ENCODE measurements at places on chromosomes 12 and 14. TPM values are rescaled to one million over a fixed set of nuclear protein-coding genes. Genes with fewer than 3 reads are reported as not detected.

DNA sequence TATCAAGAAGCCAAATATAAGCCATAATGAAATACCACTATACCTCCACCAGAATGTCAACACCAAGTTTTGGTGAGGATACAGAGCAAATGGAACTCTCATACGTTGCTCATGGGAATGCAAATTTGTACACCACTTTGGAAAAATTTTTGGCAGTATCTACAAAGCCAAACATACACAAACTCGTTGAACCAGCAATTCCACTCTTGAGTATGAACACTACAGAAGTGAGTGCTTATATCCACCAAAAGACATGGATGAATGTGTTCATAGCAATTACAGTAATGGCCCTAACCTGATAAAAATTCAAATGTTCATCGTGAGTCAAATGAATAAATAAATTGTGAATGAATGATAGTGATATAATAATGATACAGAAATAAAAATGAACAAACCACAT, 24.8 kb downstream of the C12orf71 start:
- no peak overlapping the region for H3K4me3 ChIP-seq
- H3K27ac ChIP-seq = no peak overlapping the region
- H3K27me3 ChIP-seq = no peaks in the 10 kb centered on the region

- DNase-seq = no peak
- H3K27ac ChIP-seq = no peak overlapping the region
- no peaks in the 10 kb centered on the region for H3K4me1 ChIP-seq
- no peaks in the 10 kb centered on the region for H3K27me3 ChIP-seq
These were observed 84.3 kb upstream of the ANO2 start for GRCh38 chr12:6029401-6029800.

DNA sequence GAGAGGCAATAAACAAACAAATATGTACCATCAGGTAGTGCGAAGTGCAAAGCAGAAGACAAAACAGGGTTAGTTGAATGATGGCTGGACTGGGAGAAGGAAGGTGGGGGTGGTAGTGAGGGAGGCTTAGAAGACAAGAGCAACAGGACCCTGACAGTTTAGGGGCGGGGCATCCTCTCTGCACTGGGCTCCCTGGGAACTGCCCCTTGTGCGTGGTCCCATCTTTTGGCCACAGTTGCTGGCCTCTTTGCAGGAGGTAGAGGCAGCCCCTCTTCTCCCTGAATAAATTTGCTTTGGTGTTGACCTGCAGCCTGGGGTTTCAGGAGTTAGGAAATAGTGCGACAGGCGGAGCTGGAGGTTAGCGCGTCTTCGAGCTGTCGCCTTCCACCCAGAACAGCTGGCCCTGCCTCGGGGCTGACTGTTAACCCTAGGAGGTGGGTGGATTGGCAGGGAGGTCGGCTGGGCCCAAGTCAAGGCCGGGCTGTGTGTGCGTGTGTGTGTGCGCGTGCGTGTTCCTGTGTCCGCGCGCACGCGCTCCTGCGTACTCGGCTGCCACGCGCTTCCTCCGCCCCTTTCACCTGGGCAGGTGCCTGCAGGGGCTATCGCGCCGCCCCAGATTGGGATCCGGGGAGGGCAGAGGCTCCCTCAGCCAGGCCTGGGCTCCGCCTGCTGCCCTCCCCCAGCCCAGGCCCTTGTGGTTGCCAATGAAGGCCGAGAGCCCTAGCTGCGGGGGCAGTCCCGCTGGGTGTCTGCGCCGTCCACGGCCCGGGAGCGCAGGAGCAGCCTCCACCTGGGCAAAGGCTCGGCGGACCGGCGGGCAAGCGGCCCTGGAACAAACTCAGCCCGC, 180.8 kb downstream of the ADCK1 start:
- H3K4me1 ChIP-seq = no peaks in the 10 kb centered on the region
- no peak overlapping the region for H3K27ac ChIP-seq
- peak overlapping the region; percentile 34 for H3K4me3 ChIP-seq
- H3K36me3 ChIP-seq = no peaks in the 10 kb centered on the region
- no peaks in the 10 kb centered on the region for H3K27me3 ChIP-seq

- DNase-seq = no peak
- no peak overlapping the region for H3K4me3 ChIP-seq
- no peaks in the 10 kb centered on the region for H3K36me3 ChIP-seq
- no peaks in the 10 kb centered on the region for H3K27me3 ChIP-seq
These were observed 99.1 kb upstream of the NAP1L1 start for GRCh38 chr12:76183459-76184186.

DNA sequence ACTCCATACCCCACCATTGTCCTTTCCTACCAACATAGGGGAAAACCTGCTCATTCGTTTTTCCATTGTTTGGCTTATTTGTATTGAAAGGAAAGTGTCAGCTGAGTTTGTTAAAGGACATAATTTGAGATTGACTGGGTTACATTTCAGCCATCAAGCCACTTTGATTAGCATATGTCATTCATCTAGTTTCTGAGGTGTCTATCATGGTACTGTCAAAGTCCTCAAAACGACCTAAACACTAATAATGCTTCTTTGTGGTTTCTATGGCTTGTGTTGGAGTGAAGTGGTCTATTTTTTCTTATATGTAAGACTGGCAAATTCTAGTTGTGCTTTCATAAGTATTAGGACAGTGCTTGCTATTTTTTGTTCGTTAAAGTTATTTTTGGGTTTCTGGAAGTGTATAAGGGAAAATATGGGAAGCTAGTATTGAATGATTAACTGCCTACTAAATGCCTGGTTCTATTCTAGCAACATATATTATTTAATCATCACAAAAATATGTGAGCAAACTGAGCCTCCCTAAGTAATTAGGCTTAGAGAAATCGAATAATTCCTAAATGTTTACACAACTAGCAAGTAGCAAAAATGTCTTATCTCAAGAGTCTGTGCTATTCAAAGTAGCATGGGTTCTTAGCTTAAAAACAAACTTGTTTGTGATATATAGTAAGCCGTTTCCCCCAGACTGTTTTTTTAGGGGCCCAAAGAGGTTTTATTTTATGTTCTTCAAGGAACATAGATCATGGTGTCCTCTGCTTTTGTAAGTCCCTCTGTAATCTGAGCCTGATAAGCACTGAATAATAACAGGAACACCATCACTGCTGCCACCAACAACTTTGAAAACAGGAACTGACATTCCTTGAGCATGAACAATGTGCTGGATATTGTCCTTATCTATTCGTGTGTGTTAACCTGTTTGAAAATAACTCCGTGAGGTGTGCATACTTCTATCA, 67.1 kb downstream of the DERA start:
- no peaks in the 10 kb centered on the region for H3K27me3 ChIP-seq
- H3K36me3 ChIP-seq = no peaks in the 10 kb centered on the region
- no peak overlapping the region for H3K27ac ChIP-seq
- H3K4me3 ChIP-seq = no peak overlapping the region
- H3K4me1 ChIP-seq = no peaks in the 10 kb centered on the region
- DNase-seq = no peak

DNA sequence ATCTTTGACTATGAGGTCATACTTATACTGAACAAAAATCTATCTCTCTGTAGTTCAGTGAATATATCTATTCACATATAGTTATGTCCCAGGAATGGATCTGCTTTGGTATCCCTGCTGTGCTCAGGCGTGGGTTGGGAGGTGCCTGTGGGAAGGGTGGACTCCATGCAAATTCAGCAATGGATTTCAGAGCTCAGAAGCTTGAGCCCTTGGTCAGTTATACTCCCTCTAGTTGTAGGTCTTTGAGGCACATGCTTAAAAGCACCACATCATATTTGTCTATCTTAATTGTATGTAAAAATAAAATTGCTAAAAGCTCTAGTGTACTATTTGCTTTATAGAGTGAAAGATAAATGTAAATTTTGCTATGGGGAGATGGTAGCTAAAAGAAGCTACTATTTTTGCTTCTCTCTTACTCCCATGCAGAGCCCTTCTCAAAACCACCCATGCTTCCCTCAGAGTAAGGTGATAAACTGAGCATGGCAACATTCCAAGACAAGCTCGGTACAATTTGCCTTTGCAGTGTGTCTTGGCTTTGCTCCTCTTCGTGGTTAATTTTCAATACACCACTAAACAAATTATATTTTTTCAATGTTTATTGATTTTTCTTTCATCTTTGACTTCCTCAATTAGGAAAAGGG, 54.9 kb downstream of the SLC16A7 start:
- H3K4me1 ChIP-seq = no peaks in the 10 kb centered on the region
- H3K4me3 ChIP-seq = no peak overlapping the region
- no peak for DNase-seq
- no peaks in the 10 kb centered on the region for H3K36me3 ChIP-seq
- H3K27me3 ChIP-seq = no peaks in the 10 kb centered on the region
- H3K27ac ChIP-seq = no peak overlapping the region

- H3K27ac ChIP-seq = no peak overlapping the region
- H3K36me3 ChIP-seq = no peaks in the 10 kb centered on the region
These were observed 13.1 kb downstream of the KRT83 start for GRCh38 chr12:52307836-52308805.

GRCh38 chr12:119842380-119842779, 34.7 kb downstream of the CIT start:
- no peak overlapping the region for H3K27ac ChIP-seq
- H3K27me3 ChIP-seq = no peaks in the 10 kb centered on the region
- no peaks in the 10 kb centered on the region for H3K36me3 ChIP-seq

GRCh38 chr12:1054117-1054870, 63.3 kb downstream of the ERC1 start:
- H3K4me1 ChIP-seq = peaks cover 9% of the 10 kb centered on the region
- DNase-seq = peak; percentile 60
- peak overlapping the region; percentile 18 for H3K27ac ChIP-seq
- no peak overlapping the region for H3K4me3 ChIP-seq
- no peaks in the 10 kb centered on the region for H3K36me3 ChIP-seq

- H3K36me3 ChIP-seq = no peaks in the 10 kb centered on the region
- no peaks in the 10 kb centered on the region for H3K27me3 ChIP-seq
- no peak overlapping the region for H3K27ac ChIP-seq
- H3K4me1 ChIP-seq = no peaks in the 10 kb centered on the region
- no peak for DNase-seq
- H3K4me3 ChIP-seq = no peak overlapping the region
These were observed 130.8 kb upstream of the PRKD1 start for GRCh38 chr14:30058401-30058800.

GRCh38 chr12:52018433-52019112, 11.8 kb downstream of the TAMALIN start:
- H3K27ac ChIP-seq = no peak overlapping the region
- H3K27me3 ChIP-seq = no peaks in the 10 kb centered on the region
- no peaks in the 10 kb centered on the region for H3K36me3 ChIP-seq
- peaks cover 3% of the 10 kb centered on the region for H3K4me1 ChIP-seq

DNA sequence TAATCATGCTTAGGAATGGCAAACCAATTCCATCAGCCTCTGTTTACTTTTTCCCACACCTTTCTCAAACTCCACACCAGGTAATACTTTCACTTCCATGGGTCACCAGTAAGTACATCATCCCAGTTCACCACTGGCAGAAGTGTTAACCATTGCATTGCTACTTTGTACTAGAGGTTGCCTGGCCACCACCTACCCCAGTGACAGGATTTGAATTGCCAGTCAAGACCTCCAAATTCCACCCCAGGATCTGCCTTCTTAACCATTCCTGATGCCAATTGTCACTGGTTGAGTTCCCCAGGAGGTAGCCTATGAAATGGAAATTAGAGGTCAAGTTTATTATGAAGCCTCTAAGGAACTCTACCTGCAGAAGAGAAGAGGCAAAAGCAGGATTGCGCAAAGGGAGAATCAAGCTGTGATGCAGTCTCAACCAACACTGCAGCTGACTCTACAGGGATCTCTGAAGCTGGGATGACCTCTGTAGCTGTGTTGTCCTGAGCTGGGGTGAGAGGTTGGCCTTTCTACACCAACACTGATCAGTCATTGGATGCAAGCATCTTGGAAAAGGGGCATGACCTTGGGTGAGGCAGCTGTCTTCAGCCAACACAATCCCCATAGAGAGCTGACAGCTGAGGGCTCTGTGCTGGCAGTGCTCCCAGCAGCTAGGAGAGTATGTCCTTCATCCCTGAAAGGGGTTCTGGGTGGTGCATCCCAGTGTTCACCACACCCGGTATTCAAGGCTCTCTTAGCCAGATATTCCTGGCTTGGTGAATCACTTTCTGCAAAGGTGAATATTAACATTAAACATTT, 37.0 kb upstream of the HMGA2 start:
- DNase-seq = no peak
- H3K4me1 ChIP-seq = no peaks in the 10 kb centered on the region
- H3K27ac ChIP-seq = no peak overlapping the region
- H3K27me3 ChIP-seq = no peaks in the 10 kb centered on the region
- H3K4me3 ChIP-seq = no peak overlapping the region
- H3K36me3 ChIP-seq = no peaks in the 10 kb centered on the region

- H3K27me3 ChIP-seq = no peaks in the 10 kb centered on the region
- peaks cover 13% of the 10 kb centered on the region for H3K4me1 ChIP-seq
- no peaks in the 10 kb centered on the region for H3K36me3 ChIP-seq
- no peak for DNase-seq
These were observed 558 bp downstream of the TEX22 start for GRCh38 chr14:105398726-105399465.

GRCh38 chr14:31954991-31955390, 122.1 kb upstream of the ARHGAP5 start:
- no peaks in the 10 kb centered on the region for H3K27me3 ChIP-seq
- no peak for DNase-seq
- H3K27ac ChIP-seq = no peak overlapping the region
- no peaks in the 10 kb centered on the region for H3K36me3 ChIP-seq
- peaks cover 9% of the 10 kb centered on the region for H3K4me1 ChIP-seq
- H3K4me3 ChIP-seq = no peak overlapping the region

- H3K27me3 ChIP-seq = no peaks in the 10 kb centered on the region
- no peak overlapping the region for H3K27ac ChIP-seq
- DNase-seq = no peak
- no peaks in the 10 kb centered on the region for H3K36me3 ChIP-seq
- no peak overlapping the region for H3K4me3 ChIP-seq
These were observed 26.2 kb downstream of the PLXNC1 start for GRCh38 chr12:94174576-94174975.

DNA sequence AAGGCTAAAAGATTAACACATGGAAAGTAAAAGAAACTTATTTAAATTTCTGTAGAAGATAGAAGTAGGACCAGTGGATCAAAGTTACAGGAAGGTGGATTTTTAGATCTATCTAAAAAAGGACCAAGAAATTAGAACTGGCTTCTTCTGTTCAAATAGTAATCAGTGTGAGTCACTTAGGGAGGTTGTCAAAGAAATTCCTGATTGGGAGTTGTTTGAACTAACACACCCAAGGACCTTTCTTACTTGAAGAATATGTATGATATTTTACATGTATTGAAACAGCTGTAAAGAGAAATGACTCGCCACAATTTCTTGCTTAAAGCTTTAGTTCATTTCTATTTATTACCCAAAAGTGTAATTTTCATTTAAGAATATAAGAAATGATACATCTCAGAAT, 256.9 kb downstream of the RAD51B start:
- H3K27ac ChIP-seq = no peak overlapping the region
- H3K4me1 ChIP-seq = no peaks in the 10 kb centered on the region
- no peak overlapping the region for H3K4me3 ChIP-seq

- no peaks in the 10 kb centered on the region for H3K4me1 ChIP-seq
- no peak for DNase-seq
- no peaks in the 10 kb centered on the region for H3K27me3 ChIP-seq
- H3K36me3 ChIP-seq = no peaks in the 10 kb centered on the region
- H3K27ac ChIP-seq = no peak overlapping the region
- H3K4me3 ChIP-seq = no peak overlapping the region
These were observed 35.0 kb upstream of the FKBP4 start for GRCh38 chr12:2759733-2760132.

The FOXN4 gene
- 17.1 TPM for polyA plus RNA-seq

The MIP gene
- polyA plus RNA-seq = 1.1 TPM

The COX8C gene
- polyA plus RNA-seq = 65.3 TPM

The TPPP2 gene
- 490 TPM for polyA plus RNA-seq

The MSRB3 gene
- polyA plus RNA-seq = 20.0 TPM

The SYNDIG1L gene
- 0.21 TPM for polyA plus RNA-seq

The CIDEB gene
- polyA plus RNA-seq = 7.0 TPM

The PFKM gene
- polyA plus RNA-seq = 190 TPM

The FLRT2 gene
- 20.1 TPM for polyA plus RNA-seq

The RIMBP2 gene
- polyA plus RNA-seq = 8.7 TPM

The NPFF gene
- polyA plus RNA-seq = not detected

Data from testis (tissue), 5 donors.